Smooth muscle cell of the brain vasculature (primary cell): ENCODE measurements at places on chromosomes 12 and 14.

- no peak for DNase-seq
Measured at GRCh38 chr14:72615451-72616121, 278.3 kb downstream of the DPF3 start.

- no peak for DNase-seq
Measured at GRCh38 chr14:20343862-20344220, 406 bp downstream of the PARP2 start.

- DNase-seq: no peak
Measured at GRCh38 chr14:28999656-29000055, 233.1 kb downstream of the FOXG1 start.

GRCh38 chr12:45314770-45315169, 98.9 kb downstream of the ANO6 start:
- no peak for DNase-seq

GRCh38 chr12:6201826-6202225, 1.6 kb downstream of the CD9 start:
- DNase-seq: no peak

DNA sequence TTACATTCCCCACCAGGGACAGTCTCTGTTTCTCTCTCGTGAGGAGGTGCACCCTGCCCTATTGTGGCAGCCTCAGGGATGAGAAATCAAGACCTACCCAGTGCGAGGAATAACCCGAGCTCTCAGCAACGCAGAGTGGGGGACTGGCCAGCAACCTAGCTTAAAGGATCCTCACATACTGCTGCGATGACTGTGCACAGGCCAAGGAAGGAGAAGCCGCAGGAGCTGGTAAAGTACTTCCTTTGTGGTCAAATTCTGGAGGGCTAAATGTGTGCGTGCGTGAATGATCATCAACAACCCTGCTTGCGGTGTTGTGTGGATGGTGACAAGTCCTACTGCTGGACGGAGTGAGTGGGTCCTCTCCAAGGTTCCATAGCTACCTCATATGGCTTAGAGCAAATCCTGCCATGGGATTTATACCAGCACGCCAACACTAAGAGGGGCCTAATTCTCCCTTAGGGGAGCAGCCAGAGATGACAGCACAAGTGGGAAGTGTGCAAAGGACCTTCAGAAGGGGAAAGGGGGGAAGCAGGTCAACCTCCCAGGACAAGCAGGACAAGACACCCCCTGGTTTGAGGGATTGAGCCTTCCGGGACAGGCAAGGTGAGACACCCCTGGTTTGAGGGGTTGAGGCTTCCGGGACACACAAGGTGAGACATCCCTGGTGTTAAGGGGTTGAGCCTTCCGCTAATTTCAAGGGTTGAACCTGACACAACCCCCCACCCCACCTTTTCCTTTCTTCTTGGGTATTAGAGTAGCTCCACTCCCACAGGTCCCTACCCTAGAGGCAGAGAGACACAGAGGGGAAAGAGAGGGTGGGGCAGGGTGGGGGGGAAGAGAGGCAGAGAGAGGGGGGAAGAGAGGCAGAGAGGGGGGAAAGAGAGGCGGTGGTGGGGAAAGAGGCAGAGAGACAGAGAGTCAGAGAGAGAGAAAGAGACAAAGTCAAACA, 58.8 kb upstream of the AP4S1 start:
- no peak for DNase-seq

- DNase-seq: no peak
Measured at GRCh38 chr14:103421556-103421955, 36.3 kb downstream of the MARK3 start.

DNA sequence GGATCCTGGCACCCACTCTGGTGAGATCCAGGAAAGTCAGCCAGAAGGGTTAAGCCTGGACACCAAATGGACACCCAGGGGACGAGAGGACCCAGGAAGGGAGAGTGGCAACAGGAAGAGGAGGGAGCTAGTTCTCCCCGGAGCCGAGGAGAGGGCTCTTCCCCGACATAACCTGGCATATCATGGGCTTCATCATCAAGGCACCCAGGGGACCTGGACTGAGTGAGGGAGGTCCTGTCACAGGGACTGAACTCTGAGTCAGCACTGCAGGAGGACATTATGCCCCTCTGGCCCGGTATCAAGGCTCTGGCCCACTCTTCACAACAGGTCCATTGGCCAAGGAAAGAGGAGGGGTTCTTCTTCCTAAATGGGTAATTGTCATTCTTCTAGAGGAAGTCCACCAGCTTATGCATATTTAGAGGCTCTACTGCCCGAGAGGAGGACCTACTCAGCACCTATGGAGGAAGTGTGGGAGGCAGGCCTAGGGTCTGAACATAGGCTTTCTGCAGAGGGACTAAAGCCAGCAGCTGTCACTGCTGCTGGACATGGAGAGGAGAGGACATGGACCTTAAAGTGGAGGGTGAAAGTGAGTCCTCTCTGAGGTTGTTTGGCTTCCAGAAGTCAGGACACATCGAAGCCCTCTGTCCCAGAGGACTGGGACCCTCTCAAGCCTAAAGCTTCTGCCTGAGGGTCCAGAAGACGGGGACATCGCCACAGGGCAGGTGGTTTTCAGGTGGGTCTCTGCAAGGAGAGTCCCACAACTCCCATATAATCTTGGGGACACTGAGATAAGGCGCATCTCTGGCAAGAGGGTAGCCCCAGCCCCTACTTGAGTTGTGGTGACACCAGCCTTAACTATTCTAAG, 18.6 kb downstream of the ISCA2 start:
- no peak for DNase-seq

DNA sequence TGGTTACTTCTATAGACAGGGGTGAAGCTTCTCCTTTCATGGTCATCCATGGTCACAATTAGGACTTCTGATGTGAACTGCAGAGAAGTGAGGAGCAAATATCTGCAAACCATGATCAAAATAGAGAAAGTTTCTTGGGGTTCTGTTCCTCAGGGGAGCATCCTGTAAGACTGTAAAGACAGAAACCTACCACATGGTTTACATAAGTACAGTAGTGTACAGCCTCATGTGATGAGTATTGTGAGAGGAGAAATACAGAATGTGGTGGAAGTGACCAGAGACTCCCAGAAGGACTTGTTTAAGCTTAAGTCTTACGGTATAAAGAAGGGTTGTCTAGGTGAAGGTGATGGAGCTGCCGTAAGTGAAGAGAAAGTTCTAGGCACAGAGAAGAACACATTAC, 484.7 kb downstream of the LRIG3 start:
- no peak for DNase-seq

DNA sequence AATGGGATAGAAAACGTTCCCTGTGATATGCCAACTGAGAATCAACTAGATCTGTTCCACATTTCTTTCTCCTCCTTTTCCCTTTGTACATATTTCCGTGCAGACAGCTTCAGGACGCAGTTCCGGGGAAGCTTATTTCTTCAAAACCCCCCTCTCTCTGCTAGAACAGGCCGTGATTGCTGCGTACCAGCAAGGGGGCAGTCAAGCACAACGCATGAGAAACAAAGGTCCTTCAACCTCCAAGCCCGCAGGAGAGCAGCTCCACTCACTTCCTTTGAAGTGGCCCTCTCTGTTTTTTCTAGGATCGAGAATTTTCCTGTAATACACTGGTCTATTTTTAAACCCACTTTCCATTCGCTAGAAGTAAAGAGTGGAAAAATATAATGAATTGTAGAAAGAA, 80.8 kb downstream of the ZNF664 start:
- peak; percentile 43 for DNase-seq

DNA sequence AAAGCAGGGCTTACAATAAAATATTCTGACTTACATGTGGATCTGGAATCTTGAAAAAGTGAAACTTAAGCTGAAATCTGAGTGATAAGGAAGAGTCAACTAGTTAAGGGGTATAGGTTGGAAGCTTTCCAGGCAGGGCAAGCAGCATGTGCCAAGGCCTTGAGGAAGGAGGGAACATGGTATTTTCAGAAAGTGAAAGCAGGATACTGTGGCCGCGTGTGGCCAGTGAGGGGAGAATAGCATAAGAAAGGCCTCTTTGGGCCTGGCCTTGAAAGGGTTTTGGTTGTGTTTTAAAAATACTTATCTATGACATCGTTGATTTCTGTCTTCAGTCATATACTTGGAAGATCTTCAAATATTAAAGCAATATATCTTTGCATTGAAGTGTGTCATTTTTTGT, 213.4 kb downstream of the AKAP6 start:
- DNase-seq: no peak

DNA sequence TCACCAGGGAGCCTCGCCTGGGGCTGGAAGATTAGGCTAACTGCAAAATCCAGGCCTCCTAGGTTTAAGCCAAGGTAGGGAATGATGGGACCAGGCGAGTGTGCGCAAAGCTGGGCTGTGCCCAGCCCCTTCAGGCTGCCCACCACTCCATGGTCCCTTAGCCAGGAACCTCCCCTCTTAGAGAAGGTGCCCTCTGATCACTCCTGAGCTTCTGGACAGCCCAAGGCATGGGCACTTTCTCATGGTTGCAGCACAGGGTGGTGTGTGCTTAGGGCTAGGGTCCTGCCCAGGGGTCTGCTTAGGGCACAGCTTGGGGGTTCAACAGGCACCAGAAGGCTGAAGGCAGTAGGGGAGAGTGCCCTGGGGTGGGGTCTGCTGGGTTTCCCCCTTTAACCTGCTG, 69.0 kb downstream of the PRIMA1 start:
- no peak for DNase-seq

DNA sequence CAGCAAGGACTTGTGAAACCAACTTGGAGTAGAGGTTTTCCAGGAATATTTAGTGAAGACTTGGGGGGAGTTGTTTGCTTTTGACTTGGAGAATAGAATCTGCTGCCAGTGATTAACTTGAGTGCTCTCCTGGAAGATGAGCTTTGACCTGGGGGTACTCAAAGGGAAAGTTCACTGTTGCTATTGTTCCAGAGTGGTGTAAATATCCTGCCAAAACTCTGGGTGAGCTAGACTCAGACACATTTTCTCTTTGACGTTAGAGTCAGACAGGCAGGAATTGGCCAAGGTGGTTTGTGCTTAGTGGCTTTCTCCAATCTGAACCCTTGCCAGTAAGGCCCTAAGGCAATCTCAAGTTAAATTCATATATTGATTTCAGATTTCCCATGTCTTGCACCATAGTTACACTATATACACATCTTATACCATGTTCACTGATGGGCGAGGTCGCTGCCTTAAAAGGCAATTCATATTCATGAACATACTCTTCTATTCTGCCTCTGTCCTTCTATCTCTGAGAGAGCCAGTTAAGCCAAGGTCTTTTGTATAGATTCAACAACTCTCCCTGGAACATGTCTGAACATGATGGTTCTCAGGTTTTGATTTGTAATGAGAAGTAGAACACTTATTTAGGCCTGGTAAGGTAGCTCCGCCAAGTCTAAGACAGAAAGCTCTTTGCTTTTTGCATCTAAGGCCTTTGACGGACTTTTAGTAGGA, 204.6 kb upstream of the SLC38A2 start:
- no peak for DNase-seq

DNA sequence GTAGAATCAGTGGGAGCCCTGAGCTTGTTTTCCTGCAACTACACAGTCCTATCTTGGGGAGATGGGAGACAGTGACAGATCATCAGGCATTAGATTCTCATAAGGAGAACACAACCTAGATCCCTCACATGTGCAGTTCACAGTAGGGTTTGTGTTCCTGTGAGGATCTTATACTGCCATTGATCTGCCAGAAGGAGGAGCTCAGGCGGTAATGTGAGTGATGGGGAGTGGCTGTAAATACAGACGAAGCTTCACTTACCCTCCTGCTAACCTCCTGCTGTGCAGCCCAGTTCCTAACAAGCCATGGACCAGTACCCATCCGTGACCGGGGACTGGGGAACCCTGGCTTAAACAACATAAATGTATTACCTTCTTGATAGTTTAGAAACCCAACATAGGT, 1034.1 kb downstream of the BCL11B start:
- no peak for DNase-seq

GRCh38 chr12:58138424-58138823, 197.1 kb downstream of the ATP23 start:
- no peak for DNase-seq

DNA sequence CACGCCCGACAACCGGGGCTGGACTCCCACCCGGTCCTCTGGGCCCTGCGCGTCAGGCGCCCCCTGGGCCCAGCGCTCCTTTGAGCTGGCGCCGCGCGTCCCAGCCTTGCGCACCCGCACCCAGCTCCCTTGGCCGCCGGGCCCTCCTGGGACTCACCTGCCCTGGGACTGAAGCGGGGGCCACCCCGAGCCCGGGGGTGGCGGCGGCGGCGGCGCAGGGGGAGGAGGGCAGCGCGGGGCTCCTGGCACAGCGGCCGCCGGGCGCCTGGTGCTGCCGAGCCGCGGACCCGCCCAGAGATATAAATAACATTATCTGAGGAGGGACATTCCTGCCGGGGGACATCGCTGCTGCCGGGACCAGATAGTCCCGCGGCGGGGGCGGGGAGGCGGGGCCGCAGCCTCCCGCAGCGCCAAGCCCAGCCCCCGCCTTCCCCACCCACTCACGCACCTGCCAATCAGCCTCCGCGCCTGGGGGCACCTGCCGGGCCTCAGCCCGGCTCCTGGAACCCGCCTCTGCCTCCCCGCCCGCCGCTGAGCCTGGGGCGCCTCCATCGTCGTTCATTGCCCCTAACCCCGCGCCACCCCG, at the start of gene SPTB:
Gene SPTB, minus strand, starts transcription at position 273 of the 586 bp plus-strand sequence. CDS start 56,813 bp downstream, outside the sequence.
- no peak for DNase-seq

GRCh38 chr14:46048127-46048526, 603.5 kb downstream of the RPL10L start:
- DNase-seq: no peak

- no peak for DNase-seq
Measured at GRCh38 chr12:121915841-121916321, 2.5 kb upstream of the CFAP251 start.

GRCh38 chr12:14960548-14961465, 594 bp downstream of the ARHGDIB start:
- no peak for DNase-seq

- DNase-seq: no peak
Measured at GRCh38 chr12:84804691-84805473, 107.7 kb downstream of the SLC6A15 start.

GRCh38 chr12:73632661-73633060, 905.0 kb upstream of the ATXN7L3B start:
- DNase-seq: no peak

DNA sequence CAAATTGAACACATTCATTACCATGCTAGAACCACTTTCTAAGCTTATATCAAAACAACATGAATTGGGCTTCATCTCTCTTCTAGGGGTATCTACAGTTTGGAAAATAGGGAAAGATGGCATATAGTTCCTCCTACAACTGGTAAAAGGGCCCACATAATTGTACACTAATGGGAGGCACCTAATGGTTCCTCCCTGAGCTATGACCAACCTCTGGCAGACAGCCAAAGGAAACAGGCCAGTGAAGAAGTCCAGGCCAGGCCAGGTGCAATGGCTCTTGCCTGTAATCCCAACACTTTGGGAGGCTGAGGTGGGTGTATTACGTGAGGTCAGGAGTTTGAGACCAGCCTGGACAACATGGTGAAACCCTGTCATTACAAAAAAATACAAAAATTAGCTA, 23.2 kb upstream of the APOF start:
- DNase-seq: no peak

GRCh38 chr12:12716151-12716792, 896 bp upstream of the CDKN1B start:
- DNase-seq: no peak

DNA sequence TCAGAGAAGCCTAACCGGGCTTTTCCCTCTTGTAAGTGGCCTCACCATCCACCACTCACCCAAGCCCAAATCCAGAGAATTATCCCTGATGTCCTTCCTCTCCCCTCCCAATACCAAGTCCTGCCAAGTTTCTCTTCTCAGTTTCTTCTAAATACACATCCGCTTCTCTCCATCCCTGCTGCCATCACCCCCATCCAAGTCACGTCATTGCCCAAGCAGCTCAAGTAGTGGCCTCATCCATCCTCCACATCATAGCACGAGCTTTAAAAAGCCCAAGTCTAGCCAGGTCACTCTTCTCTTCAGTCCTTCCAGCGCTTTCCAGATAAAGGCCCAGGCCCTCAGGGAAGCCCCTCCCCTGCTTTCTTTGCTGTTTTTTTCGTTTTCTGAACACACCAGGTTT, 25.4 kb downstream of the IL31 start:
- no peak for DNase-seq
